Posterior cingulate gyrus (tissue), 11 donors: ENCODE measurements at places on chromosomes 1 and 21.
A peak's percentile ranks its signal among the peaks of the same experiment; 100 is the strongest.

DNA sequence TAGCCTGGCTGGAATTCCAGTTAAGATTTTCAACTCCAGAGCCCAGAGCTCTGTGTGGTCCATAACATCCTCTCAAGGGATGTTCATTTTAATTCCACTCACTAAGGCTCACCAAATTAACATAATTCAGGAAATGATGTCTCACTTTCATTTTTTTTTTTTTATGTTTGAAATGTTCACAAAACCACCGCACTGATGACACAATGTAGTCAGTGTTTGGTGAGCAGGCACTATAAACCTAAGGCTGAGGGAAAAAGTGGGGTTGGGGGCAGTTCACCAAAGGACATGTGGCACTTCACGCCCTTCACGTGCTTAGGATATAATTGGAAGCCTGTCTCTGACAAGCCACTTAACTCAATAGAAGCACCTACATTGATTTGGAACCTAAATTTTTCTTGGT is 177.3 kb upstream of the CAMK1G start:
- DNase-seq: no peak

DNA sequence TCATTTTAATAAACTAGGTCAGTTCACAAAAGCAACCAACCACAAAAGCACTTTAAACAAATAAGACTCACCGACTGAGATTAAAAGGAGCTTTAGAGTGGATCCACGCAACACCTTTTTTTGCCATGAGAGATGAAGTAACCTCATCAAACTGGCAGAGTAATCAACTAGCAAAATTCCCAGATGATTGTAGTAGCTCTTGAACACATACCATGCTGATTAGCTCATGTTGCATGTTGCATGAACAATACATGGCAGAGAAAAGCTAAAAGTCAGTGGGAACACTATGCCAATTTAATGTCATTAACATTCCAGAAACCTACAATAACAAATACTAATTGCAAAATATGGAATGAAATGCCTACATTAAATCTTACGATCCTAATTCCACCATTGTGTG is 4.1 kb downstream of the WARS2 start:
- no peak for DNase-seq

GRCh38 chr1:166876540-166876838 is 425 bp upstream of the TADA1 start:
- no peak for DNase-seq

DNA sequence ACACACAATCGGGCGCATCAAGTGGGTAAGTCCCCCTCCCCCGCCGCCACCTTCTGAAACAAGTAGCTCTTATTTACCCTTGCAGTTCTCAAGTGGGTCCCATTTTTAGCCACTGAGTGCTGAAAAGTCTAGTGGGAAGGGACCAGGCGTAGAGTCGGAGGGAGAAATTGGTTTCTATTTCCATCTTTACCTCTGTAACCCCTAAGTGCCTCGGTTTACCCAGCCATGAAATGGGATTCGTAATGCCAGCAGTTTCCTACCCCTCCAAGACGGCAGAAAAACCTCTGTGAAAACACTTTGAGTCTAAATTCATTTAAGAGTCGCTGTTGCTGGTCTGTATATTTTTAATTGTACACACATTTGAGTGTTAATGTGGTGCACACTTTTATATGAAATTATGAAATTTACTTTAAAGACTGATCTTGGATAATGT is 928 bp downstream of the TLCD4 start:
- DNase-seq: no peak

GRCh38 chr1:216390956-216391355 is 32.3 kb downstream of the USH2A start:
- no peak for DNase-seq

GRCh38 chr1:86774305-86775295 is 70.2 kb downstream of the SH3GLB1 start:
- DNase-seq: peak; percentile 93

- DNase-seq: no peak
Measured at GRCh38 chr1:236391008-236391407, 3.1 kb upstream of the EDARADD start.

GRCh38 chr21:33854604-33855003 is 61.0 kb downstream of the ATP5PO start:
- no peak for DNase-seq

- DNase-seq: no peak
Measured at GRCh38 chr1:199149591-199149990, 510.8 kb downstream of the PTPRC start.

DNA sequence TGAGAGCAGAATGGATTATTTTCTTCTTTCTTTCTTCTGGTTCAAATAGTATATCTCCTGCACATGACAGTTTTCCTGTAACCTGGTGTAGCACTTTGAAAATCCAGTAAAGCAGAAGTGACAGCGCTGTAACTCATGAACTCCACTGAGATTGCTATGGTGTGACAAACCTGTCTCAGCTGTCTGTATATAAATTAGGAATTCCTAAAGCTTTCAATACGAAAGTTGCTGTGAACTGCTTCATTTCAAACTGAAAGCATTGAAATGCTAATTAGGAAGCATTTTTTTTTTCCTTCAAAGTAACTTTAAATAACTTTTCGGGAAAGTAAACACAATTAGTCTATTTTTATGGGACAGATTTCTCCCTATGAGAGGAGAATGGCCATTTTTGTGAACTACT is 646.9 kb upstream of the ZP4 start:
- no peak for DNase-seq

DNA sequence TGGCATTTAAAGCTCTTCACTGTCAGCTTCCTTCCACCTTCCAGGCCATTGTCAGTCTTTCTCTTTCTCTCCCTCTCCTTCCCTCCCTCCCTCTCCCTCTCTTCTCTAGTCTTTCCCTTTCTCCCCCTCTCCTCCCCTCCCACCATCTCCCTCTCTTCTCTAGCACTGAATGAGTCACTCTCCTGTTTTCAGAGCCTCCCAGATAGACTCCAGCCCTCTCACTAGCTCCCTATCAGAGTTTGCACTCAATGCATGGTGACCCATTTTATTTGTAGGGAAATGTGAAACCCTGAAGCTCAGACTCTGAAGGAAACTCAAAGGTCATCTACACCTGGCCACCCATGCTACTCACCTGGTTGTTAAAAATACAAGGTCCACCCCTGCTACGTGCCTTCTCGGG is 4.4 kb upstream of the MATN1 start:
- DNase-seq: no peak

DNA sequence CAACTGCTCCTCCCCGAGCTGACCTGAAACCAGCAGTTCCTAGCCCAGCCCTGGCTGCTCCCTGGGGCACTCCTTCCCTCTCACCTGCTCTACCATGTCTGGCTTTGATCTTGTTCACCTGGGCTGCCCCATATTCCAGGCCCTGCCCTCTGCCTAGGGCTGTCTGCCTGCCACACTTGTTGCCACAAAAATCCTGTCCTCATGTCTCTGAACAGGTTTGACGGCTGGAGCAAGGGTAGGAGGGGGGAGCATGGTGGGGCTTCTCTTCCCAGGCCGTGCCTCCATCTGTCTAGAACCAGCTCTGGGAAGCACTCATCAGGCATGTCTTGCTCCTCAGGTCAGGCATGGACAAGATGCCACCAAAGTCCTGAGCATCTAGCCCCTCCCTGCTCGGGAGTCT is 44.3 kb upstream of the WNT2B start:
- peak; percentile 81 for DNase-seq

GRCh38 chr1:210600421-210601159 is 271.9 kb downstream of the HHAT start:
- no peak for DNase-seq

GRCh38 chr1:109821831-109822745 is 58.4 kb upstream of the EPS8L3 start:
- DNase-seq: no peak

- DNase-seq: no peak
Measured at GRCh38 chr1:203454986-203455471, 20.6 kb upstream of the PRELP start.

GRCh38 chr1:117176579-117176978 is 34.1 kb downstream of the VTCN1 start:
- no peak for DNase-seq

DNA sequence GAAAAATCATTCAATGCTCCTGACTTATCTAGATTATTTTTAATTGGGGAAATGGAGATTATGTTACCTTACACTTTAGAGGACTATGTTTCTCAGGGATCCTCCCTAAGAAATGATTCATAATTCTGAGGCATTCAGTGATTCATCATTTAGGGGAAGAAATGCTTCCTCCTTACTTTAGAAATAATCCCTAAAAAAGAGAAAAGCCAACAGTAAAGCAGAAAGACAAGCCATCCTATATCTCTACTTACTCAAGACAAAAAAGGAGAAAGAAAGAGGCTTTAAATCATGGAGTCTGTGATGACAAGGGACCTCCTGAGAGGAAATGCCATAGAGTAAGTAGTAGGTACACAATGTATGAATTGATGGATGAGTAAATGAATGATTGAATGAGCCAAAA is 137.0 kb downstream of the BRINP2 start:
- no peak for DNase-seq

DNA sequence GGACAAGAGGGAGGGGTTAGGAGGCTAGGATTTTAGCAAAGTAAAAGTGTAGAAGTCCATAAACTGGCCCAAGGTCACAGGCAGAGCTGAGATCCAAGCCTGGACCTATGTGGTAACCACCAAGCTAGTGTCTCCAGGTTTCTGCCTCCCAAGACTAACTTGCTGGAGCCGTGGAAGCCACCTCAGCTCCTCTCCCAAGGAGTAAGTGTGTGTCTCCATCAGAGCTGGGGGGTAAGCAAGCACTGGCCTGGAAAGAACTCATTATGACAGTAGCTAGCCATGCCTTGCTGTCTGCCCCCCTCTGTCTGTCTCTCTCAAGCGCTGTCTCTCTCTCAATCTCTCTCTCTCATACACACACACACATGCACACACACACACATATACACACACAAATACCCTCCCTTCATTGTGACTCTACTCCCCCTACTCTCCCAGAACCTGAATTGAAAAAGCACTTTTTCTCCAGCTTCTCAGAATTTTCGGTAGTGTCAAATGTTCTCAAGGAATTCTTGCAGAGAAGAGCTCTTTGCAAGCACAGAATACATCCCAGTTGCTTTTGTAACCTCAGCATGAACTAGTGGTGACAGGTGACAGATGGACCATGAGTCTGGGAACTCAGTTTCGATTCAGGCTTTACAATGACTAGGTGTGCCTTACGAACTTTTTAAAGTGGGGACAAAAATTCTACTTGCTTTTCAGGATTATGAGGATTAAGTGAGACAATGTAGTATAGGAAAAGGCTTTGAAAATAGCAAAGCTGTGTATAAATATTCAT is 238.0 kb upstream of the FGGY start:
- no peak for DNase-seq

DNA sequence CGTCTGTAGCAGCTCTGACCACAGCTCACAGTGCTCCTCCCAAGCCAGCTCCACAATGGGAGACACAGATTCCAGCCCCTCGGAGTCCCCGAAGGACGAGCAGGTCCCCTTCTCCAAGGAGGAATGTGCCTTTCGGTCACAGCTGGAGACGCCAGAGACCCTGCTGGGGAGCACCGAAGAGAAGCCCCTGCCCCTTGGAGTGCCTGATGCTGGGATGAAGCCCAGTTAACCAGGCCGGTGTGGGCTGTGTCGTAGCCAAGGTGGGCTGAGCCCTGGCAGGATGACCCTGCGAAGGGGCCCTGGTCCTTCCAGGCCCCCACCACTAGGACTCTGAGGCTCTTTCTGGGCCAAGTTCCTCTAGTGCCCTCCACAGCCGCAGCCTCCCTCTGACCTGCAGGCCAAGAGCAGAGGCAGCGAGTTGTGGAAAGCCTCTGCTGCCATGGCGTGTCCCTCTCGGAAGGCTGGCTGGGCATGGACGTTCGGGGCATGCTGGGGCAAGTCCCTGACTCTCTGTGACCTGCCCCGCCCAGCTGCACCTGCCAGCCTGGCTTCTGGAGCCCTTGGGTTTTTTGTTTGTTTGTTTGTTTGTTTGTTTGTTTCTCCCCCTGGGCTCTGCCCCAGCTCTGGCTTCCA is 22.9 kb upstream of the VPS13D start:
- DNase-seq: no peak

GRCh38 chr1:94783342-94784189 is 36.6 kb upstream of the SLC44A3 start:
- DNase-seq: peak; percentile 31

GRCh38 chr1:48875552-48876329 is 99.0 kb upstream of the BEND5 start:
- no peak for DNase-seq

GRCh38 chr1:156694690-156694962 is 10.8 kb downstream of the CRABP2 start:
- DNase-seq: no peak

DNA sequence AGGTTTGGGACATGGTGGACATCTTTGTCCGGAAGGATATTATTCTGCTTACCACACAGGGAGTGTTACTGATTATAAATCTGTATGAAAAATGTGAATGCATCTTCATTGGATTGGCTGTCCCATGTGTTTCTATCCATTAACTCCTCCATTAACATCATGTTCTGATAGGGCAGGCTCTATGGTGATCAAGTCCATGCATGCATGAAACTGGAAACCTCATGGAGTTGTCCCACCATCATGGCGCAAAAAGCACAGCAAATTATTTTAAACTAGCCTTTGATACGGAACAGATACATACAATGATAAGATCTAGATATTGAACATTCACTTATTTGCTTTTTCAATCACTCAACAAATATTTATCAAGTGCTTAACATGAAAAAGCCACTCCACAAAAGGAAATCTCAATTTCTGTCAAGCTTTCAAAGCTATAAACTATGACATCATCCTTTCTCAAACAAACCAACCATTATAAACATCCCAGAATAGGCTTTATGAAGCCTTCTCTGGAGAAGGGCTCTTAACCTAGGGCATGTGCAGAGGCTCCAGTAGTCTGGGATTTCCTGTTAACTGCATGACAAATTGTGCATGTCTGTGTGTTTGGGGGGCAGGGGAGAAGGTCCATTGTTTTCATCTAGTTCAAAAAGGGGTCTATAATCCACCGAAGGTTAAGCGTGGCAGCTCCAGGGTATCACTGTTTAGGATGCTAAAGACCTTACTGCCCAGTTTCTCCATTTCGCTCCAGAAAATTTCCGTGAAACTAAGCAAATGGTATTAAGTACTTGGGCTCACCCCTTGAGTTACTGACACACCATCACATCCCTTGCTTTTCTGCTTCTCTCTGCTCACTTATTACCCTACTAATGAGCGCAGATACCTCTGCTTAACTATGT is 46.1 kb downstream of the ADAMTS1 start:
- no peak for DNase-seq

GRCh38 chr1:231428377-231428776 is 6.3 kb upstream of the EGLN1 start:
- no peak for DNase-seq

GRCh38 chr1:24925082-24925779 is 4.8 kb downstream of the RUNX3 start:
- no peak for DNase-seq

- DNase-seq: peak; percentile 94
Measured at GRCh38 chr1:18922319-18922726, 20.0 kb upstream of the ALDH4A1 start.
